ENCODE measurements at places on chromosomes 6 and 20.

GRCh38 chr20:35200267-35200666 is 26.2 kb upstream of the MMP24 start:
- no peak for DNase-seq

GRCh38 chr6:49668083-49668511 is 31.5 kb upstream of the RHAG start:
- no peak for DNase-seq

DNA sequence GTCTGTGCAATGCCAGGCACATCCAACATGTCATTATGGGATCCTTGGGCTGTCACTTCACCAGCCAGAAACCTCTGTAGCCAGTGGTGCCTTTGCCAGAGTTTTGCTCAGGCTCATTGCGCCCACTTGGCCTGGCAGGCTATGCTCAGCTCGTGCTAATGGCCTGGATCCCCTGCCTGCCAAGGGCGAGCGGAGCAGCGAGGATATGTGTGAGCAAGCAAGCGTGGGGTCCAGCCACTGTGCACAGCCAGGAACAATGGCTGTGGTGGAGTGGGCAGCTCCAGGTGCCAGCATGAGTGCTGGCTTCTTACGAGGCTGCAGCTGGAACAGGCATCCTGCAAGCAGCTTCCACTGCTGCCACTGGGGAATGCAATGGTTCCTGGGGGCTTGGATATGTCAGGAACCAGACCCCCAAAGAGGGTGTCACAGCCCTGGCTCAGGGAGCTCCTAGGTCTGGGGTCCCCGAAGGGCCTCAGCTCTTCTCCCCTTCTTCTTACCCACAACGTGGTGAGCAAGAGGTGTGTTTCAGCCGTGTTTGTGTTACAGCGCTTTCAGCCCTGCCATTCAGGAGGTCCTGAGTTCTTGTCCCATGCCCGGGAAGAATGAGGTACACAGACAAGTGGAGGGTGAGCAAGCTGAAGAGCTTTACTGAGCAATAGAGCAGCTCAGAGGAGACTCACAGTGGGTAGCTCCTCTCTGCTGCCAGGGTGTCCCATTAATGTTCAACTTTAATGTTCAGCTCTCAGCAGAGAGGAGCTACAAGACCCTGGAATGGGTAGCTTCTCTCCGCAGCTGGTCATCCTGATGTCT is 22.3 kb upstream of the TOP1 start:
- no peak for DNase-seq

DNA sequence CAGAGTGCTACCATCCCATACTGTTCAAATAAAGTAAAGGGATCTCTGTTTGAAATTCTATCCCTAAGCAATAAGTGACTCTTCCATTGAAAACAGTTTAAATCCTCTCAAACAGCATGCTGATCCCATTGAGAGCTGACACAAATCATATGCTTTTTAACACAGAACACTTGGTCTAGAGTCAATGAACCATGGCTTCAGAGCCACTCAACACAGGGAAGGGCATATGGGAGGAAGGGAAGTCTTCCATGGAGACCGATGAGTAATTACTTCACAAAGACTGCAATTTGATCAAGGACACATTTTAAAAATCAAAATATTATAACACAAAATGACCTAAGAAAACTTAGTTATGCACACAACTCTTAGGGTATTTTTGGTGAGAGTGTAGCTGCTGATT is 1073.0 kb upstream of the MAP3K7 start:
- DNase-seq, result no peak

DNA sequence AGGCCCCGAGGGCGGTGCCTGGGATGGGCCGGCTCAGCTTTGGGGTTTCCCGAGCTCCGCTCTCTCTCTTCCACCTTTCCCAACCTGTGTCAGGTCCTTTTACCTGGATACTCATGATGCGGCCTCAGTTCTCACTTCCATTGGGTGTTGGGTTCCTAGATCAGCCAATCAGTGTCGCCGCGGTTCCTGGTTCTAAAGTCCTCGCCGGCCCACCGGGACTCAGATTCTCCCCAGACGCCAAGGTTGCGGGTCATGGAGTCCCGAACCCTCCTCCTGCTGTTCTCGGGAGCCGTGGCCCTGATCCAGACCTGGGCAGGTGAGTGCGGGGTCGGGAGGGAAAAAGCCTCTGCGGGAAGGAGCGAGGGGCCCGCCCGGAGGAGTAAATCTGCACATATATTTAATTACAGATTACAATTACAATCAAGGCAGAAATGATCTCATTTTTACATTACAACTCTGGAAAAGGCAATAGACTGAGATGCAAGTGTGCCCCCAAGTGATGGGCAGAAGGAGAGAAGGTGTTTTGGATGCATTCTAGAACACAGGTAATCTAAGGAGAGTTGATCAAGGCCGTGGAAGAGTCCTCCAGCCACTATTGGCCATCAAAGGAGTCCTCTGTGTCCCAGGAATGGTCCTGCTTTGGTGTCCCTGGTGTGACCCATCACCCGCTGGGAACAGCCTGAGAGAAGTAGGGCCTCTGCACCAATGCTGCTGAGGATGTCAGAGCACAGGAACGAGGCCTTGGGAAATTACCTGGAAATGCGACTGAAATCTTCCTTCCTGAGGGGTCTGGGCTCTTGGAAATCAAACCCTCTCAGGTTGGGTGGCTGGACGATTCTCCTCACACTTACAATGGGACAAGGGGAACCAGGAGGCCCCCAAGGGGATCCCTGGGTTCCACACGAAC is 34.7 kb upstream of the MICB start:
- DNase-seq, result peak; percentile 86

- no peak for DNase-seq
These were observed 15.9 kb upstream of the ITPR3 start for GRCh38 chr6:33604941-33605854.

- DNase-seq, result no peak
These were observed 179.1 kb downstream of the NFATC2 start for GRCh38 chr20:51363378-51363777.

- no peak for DNase-seq
These were observed 18.3 kb downstream of the CPNE5 start for GRCh38 chr6:36820700-36821580.

DNA sequence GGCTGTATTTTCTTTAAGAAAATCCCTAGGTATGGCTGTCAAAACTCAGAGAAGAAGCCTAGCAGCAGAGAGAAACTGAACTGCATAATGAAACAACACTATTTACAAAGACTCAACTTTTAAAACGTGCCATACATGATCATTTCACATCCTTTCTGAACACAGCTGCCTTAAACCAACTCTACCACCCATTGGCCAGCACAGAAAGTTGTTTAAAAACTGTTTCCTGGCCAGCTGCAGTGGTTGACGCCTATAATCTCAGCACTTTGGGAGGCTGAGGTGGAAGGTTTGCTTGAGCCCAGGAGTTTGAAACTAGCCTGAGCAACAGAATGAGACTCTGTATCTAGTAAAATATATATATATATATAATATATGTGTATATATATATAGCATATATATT is 336.4 kb upstream of the SOX4 start:
- no peak for DNase-seq

DNA sequence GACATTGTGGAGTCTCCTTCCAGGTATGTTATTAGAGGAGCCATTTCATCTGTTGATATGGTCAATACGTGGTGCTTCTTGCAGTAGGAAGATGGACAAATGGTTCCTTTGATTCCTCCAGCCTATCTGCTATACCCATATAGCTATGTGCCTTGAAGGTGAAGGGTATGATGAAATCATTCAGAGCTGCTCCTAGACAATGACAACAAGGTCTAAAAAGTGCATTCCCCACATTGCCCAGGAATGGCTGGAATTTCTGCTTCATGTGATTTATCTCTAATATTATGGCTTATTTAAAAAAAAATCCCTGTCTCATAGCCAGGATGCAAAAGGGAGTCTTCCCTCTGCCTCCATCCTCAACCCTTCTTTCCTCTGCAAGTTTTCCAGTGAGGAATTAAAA is 14.1 kb downstream of the DAAM2 start:
- no peak for DNase-seq

GRCh38 chr6:162211022-162211421 is 516.5 kb downstream of the PRKN start:
- no peak for DNase-seq

DNA sequence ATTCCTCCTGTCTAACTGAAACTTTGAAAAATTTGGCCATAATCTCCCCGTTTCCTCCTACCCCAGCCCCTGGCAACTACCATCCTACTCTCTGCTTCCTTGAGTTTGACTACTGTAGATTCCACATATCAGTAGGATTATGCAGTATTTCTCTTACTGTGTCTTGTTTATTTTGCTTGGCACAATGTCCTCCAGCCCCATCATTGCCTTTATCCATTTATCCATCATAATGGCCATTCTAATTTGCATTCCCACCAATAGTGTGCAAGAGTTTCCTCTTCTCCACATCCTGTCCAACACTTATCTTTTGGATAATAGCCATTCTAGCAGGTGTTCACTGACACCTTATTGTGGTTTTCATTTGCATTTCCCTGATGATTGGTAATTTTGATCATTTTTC is 202.3 kb downstream of the THBS2 start:
- no peak for DNase-seq

- DNase-seq, result no peak
These were observed 182.5 kb downstream of the GMPR start for GRCh38 chr6:16420715-16421461.

DNA sequence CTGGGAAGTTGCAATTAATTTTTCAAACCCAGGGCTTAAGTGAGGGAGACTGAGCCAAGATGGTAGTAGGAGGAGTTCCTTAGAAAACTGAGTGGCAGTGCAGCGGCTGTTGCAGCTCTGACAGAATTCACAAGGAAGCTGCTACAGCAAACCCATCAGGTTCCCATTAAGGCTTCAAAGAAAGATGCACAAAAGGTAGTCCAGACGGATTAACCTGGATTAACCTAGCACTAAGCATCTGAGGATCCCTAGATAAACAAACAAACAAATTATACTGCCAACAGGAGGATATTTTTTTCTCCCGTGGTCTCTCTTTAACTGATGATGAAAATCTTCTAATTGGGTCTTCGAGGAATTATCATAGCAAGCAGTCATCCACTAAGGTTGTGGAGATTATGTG is 5.2 kb downstream of the TENT5A start:
- no peak for DNase-seq

DNA sequence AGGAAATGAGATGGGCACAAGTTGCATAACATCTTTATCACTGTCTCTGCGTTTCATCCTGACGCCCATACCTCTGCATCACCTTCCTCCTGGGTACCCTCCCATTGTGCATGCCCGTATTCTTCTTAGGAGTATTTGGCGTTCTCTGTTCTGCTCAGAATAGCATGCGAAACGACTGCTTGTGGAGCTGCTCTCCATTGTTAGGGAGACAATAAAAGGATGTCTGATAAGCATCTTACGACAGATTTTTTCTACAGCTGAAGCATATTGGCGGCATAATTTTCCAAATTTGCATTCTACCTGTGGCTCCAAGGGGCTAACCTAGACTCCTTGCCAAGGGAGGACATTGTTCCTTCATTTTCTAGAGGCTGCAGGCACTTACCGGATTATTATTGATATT is 118.6 kb downstream of the EDN1 start:
- DNase-seq, result no peak

- no peak for DNase-seq
These were observed 12.2 kb upstream of the MANBAL start for GRCh38 chr20:37277253-37277593.

DNA sequence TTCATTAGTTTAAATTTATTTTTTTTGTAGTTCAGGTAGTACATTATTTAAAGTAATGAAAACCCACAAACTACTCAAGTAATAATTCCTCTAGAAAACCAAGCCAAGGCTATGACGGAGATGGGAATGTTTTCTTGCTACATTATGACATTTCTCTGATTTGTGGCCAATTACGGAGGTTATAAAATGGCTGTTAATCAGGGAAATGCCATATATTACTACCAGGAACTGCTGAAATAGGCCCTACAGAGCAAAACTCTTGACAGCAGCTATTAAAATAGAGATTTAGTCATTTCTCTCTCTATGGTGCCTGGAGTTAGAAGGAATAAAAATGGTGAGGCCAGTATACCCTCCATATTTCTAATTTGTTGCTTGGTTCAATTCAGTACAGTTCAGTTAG is 280.0 kb downstream of the ARHGAP18 start:
- DNase-seq, result no peak

- DNase-seq, result no peak
These were observed 6.5 kb upstream of the PTPRT start for GRCh38 chr20:43196243-43196642.

GRCh38 chr6:18596531-18596835 is 209.3 kb downstream of the RNF144B start:
- no peak for DNase-seq

DNA sequence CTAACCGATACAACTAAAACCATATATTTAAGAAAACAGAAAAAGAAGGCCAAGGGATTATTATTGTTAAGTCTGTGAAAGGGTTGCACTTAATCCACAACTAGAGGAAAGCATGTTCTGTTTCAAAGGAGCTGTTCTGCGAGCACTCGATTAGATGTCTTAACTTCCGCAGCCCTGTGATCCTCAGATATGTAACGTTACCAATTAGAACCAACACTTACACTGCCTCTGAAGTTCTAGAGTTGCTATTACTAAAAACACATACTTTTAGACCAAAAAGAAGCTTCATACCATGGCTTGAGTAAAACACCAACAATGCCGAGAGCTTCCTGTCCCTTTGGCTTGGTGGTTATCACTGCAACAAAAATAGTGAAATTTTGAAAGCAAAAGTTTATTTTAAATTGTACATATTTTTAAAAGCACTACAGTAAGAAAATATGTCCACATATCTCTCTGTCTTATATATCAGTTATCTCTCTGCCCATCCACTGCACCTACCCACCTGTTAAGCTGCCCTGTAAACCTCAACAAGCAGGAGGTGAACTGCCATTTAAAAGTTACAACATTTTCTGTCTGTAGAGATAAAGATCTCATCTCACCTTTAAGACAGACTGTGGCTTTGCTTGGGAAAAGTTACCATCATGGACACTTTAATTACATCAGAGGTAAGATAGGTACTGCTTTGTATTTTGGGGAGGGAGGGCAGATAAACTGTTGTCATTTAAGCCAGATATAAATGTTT is 7.1 kb upstream of the DUSP22 start:
- no peak for DNase-seq

DNA sequence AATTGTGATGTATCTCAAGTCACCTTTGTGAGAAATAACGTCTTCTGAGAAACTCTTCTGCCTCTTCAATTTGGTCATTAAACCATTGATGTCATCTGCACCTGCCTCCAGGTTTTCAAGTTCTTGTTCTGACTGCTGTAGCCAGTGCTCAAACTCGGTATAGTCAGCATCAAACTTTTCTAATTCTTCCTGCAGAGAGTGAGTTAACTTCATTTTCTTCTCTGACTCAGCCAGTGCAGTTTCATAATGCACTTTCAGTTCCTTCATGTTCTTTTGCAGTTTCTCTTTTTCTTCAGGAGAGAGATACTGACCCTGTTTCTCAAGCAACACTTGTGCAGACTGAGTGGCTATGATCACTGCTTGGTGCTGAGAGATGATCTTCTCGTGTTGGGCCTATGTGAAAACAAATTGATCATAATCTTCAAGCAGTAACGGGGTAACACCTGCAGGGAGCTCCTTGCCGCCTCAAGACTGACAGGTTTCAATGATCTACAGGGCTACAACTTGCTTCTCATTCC is 48.8 kb downstream of the DST start:
- DNase-seq, result no peak

- no peak for DNase-seq
These were observed 39.4 kb upstream of the EEF1A1 start for GRCh38 chr6:73560182-73560732.

Data from stimulated activated CD8-positive, alpha-beta memory T cell treated with anti-CD3 and anti-CD28 coated beads, Interleukin-15, amount 100 ng/mL, for 1 hour (primary cell).